ENCODE measurements at places on chromosomes 16 and 17.
A peak's percentile ranks its signal among the peaks of the same experiment; 100 is the strongest.

DNA sequence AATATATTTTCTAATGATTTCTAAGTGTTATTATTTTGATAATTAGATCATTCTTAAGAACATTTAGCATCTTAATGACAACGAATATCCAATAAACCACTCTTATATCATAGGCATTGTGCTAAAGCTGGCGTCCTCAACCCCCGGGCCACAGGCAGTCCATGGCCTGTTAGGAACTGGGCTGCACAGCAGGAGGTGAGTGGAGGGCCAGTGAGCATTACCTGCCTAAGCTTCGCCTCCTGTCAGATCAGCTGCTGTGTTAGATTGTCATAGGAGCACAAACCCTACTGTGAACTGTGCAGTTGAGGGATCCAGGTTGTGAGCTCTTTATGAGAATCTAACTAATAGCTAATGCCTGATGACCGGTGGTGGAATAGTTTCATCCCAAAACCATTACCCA lies 3.7 kb downstream of the DUXB start:
- no peak for DNase-seq

DNA sequence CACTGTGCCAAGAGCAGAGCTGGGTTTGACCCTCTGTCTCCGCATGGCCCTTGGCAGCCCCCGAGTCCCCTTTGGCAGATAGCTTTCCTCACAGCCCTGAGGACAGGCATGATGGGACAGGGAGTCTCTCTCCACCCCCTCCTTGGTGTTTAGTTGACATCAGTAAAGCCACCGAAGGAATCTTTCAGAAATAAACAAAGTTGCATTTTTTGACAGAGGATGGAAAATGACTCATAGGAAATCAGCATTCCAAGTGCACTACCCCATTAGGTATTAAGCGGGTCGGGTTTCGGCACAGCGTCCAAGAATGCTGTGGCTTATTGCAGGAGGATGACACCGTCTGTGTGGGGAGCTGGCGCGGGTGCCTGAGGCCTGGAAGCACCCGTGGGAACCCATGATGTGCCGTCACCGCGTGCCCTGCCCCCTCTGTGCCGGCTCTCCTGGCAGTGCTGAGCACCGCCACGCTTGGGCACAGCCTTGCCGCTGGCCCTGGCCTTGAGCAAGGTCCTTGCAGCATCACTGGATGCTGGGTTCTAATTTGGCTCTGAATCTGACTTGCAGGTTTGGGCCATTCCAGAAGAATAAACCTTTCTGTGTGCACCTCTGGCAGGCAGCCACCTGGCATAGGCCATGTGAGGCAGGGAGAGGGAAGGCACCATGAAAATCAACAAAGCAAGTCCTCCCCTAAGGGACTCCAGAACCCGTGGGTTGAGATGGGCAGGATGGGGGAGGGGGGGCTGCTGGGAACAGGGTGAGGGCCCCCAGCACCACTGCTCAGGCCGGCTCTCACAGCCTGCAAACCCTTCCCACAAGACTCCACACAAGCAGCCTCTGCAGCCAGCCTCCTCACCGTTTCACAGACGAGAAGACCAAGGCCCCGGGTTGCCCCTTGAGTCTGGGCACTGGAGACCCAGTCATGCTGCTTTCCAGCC lies 50.5 kb upstream of the ZNF469 start:
- no peak for DNase-seq

- DNase-seq: no peak
Measured at GRCh38 chr16:77531752-77532151, 96.9 kb upstream of the ADAMTS18 start.

DNA sequence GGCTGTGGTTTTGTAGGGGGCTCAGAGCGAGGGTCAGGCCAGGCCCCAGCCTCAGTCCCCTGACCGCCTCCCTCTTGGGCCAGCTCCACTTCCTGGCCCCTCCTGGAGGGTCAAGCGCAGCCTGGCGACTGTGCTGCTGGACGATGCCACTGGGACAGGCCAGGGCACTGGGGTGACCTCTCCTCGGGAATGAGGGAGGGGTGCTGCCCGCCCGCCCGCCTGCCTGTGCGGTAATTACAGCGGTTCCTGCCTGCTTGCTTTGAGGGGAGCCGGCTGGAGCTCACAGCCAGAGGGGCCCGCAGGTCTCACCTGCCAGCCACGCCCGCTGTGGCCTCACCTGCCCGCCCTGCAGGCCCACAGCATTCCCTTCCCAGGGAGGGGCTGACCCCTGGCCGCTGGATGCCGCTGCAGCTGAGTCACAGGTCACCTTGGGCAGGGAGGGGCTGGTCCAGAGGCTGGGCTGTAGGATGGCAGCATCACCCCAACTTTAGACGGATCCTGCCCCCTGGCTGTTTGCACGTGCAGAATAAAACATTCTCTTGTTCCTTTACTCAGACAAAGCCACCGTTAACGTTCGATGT lies 76.7 kb upstream of the CBX4 start:
- DNase-seq: no peak

DNA sequence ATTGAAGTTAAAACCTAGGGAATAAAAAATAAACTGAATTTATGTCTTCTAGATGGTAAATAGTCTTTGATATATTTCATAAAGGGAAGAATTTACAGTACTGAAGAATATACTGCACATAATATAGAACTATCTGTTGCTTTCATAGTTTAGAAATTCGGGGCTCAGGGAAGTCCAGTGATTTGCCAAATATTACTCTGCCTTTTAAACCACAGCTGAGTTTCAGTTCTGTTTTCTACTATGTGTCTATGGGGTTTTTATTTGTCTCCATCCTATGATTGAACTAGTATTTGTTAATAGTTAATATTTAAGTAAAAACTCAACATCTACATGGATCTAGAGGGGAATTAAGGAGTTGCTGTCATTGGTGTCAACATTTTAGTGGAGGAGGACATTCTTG lies 715.0 kb upstream of the CDH8 start:
- no peak for DNase-seq

GRCh38 chr17:76625496-76625895 lies 18.1 kb downstream of the ST6GALNAC1 start:
- no peak for DNase-seq

GRCh38 chr16:228151-228851 lies 948 bp downstream of the LUC7L start:
- no peak for DNase-seq

DNA sequence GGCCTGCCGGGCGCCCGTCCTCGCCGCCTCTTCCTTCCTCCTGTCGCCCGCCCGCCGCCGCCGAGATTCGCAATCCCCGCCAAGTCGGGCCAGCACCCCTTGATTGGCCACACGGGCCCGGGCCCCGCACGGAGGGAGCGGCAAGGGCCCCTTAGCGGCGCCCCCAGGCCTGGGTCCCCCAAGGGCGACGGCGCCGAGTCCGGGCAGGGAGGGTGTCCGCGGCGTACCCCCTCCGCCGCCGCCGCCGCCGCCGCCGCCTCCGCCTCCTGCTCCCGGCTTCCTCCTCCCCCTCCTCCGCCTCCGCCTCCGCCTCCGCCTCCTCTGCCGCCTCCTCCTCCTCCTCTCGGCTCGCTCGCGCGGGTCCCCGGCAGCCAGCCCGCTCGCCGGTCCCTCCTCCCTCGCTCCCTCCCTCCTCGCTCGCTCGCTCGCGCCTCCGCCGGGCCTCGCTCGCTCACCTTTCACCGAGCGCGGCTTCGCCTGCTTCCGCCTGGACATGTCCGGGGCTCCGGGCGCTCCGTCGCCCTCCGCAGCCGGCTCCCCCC lies 561 bp downstream of the ZNF423 start:
- peak; percentile 34 for DNase-seq

- no peak for DNase-seq
Measured at GRCh38 chr17:40460968-40461731, 17.9 kb downstream of the IGFBP4 start.

DNA sequence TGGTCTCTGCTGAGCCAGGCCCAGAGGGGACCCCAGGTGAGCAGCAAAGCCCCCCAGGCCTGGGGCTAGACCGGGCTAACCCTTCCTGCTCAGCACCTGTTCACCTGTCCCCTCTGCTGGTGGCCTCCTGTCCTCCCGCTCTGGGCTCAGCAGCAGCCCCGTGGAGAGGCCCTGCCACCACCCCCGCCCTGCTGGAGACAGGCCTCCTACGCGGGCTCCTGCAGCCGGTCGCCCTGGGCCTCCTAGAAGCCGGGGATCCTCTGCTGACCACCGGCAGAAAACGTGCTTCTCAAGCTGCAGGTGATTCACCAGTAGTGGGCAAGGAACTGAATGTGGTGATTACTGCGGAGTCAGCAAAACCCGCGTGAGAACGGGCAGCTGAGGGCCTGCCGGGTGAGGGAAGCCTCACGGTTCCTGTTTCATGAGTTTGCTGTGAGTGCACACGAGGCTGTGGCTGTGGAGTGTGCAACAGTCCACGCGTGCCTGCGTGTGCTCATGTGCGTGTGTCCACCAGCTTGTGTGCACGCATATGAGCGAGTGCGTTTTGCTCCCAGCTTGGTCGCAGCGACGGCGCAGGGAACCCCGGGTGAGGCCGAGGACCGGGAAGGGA lies 792 bp downstream of the SECTM1 start:
- DNase-seq: peak; percentile 13

DNA sequence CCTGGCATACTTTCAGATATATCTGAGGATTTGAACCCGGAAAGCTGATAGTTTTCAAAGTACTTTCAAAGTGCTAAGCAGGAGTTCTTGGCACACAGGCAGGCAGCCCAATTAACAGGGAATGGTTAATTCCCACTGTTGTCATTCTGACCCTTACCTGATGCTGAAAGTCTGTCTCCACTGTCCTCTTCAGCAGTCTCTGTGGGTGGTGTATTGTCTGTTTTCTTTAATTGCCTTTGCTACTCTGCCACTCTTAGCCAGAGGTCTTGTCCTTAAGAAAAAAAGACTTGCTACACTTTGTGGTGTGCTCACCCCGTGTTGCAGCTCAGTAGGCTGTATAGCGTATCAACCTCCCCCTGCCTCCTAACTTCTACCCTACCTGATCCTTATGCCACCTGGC lies 63.2 kb upstream of the SLC12A3 start:
- no peak for DNase-seq

DNA sequence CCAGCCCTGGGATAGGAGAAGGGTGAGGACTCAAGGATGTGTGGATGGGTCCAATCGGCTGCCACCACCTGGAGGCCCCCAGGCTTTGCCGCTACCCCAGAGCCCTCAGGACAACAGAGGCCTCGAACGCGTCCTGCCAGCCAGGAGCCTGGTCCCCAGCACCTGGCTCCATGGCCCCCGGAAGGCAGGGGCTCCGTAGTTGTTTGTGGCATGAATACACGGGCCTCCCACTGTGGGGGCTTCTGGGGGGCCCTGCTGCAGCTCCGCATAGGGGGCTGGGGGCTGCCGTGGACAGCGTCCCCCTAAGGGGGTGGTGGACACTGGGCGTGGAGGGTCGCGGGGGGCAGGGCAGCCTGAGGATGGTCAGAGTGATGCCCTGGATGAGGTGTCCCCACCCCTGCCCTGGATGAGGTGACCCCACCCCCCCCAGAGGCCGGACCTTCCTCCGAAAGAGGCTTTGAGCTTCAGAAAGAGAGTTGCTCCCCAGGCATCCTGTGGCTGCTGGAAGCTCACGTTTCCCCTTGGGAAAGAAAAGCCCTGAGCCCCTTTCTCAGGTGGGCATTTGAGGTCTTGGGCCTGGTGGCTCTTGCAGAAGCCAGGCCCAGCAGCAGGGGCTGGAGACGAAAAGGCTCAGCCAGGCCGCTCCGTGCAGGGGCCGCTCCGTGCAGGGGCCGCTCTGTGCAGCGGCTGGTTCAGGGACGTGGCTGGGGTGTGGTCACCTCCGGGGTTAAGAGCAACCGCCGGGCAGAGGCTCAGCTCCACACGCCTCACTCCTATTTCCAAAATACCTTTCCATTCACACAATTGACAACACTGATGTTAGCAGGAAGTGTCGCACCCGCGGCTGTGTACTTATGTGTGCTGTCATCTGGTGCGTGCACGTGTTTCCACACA lies 40.3 kb upstream of the GNG13 start:
- no peak for DNase-seq

GRCh38 chr16:11361701-11362451 lies 16.6 kb downstream of the RMI2 start:
- DNase-seq: peak; percentile 40

DNA sequence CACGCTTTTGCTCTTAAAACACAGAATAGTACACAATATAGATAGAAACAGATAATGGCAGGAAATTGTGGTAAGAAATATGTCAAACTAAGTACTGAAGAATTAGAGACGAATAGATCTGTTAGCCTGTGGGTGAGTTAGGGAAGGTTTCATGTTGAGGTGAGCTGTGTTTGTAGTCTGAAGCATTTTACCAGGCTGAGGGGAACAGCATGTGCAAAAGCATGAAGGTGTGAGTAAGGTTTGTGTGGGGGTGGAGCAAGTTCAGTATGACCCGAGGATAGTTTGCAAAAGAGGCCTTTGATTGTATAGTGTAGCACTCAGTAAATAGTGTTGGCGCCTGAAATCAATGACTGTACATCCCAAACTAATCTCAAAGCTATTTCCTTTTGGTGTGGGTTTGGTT lies 13.8 kb downstream of the IGSF6 start:
- peak; percentile 28 for DNase-seq

- DNase-seq: no peak
Measured at GRCh38 chr16:65922923-65923322, 443.6 kb upstream of the CDH5 start.

DNA sequence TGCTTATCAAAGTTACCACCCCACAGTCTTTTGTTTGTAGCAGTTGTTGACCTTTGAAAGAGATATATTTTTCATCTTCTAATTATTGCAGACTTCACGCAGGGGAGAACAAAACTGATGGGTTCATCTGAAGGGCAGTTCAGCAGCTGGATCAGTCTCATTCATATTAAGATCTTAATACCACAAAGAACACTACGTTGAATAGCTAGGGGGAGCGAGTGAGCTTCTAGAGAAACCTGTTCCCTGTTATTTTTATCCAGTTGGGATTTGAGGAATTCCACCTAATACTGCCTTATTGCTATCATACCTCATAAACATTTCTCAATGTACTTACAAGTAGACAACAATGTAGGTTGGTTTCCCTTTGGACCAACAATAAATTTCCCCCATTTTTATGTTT lies 306.1 kb upstream of the KIF2B start:
- DNase-seq: no peak

GRCh38 chr17:51921500-51921899 lies 237.0 kb downstream of the CA10 start:
- no peak for DNase-seq

DNA sequence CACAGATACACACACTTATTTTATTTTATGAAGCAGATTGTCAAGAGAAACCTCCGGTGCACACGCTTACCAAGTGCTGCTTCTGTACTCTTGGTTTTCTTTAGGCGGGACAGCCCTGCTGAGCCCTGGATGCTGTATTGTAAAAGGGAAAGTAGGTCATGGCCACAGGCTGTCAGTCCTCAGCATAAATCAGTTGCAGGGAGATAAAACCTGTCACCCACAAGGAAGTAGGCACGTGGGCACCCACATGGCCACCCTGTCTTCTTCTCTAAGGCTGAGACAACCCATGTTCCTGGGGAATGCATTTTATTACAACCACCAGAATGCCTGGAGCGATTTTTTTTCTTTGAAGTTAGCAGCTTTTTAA lies 59.3 kb downstream of the ASIC2 start:
- peak; percentile 42 for DNase-seq

DNA sequence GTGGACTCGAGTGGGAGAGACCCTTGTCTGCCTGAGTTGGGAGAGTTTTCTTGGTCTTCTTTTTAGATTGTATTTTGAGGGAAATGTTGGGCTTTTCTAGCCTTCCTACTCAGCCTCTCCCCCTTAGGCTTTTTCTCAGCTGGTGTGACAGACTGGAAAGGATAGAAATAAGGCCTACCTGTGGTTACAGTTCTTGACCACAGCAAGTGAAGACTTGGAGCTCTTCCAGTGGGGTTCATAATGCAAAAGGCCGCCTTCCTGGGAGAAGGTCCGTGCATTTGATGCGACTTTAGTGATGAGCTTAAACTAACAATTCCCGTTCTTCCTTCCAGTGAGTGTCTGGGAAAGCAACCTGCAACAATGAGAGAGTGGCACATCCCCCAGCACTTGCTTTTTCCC lies 56.8 kb downstream of the B9D1 start:
- DNase-seq: no peak
